ENCODE measurements at places on chromosomes 1 and 21.

DNA sequence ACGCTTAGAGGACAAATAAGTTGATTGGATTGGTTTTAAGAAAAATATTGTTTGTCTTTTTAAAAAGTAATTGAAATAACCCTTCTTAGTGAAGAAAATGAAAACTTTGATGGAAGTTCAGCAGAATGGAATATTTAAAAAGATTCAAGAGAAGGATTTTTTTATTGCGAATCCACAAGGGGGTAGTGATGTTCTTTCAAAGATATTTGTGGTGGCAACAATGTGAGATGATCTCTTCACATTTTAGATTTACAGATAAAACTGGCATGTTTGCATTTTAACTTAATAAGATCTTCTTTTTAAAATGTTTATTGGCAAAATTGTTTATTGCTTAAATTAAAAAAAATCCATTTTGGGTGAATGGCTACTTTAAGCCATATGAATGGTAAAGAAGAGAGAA, 8.9 kb downstream of the CAMTA1 start:
- no peak for DNase-seq

DNA sequence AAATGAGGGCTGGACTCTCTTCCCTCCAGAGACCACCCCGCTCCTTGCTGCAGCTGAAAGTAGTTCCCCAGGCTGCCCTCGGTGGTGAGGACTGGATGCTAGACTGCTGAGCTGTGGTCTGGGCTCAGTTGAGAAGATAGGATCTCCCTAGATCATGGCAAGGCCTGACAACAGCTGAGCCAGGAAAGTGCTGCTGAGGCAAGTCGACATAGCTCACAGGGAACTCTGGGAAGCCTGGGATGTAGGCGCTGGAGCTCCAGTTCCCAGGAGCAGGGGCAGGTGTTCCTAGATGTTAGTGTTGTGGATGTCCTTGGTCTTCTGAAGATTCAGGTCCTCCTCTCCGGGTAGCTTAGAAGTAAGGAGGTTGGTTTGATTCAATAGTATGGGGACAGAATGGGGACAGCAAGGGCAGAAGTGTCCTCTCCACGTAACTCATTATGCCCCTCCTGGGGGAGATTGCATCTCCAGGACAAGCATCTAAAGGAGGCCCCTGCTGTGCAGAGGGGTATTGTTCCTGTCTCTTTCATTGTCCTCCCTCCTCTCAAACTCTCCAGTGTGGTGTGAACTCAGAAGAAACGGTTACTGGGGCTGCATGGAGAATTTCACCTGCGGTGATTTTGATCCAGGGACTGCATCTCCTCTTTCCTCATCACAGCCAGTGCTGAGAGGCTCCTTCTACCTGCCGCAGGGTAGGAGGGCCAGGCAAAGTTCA, 3.7 kb downstream of the CYB561D1 start:
- DNase-seq: no peak

GRCh38 chr1:116958977-116959376, 42.6 kb upstream of the CD101 start:
- no peak for DNase-seq

GRCh38 chr21:44881198-44881872, 7.8 kb upstream of the PTTG1IP start:
- no peak for DNase-seq

DNA sequence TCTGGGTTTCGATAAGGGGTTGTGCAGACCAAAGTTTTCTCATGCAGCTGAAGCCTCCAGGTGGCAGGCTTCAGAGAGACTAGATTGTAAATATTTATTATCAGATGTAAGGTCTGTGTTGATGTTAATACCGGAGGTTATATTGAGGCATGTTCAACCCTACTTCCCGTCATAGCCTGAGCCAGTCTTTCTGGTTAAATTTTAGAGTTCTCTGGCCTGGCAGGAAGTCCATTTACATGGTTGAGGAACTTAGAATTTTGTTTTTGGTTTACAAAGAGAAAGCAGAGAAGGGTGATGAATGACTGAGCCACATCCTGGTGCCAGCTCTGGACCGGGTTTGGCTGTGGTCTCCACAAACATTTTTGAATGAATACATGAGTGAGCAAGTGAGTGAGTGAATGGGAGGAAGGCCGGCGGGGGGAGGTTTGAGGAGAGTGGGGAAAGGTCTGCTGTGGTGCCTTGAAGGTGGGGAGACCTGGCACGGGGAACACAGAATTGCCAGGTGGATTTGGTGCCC, 218.5 kb downstream of the DISC1 start:
- DNase-seq: no peak

DNA sequence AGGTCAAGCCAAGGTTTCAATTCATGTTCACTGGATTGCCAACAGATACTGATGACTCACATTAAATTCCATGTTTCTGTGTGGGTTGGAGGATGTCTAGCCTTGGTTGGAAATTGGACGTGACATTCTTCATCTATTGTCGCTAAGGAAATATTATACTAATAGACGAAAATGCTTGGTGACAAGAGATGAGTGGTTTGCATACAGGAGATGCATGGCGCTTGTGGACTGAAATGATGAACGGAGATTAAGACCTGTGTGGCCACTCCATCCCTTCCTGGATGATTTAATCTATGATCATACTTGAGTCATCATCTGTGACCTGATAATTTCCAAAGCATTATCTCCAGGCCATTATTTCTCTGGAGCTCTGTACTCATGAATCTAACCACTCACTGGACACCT, 97.0 kb upstream of the CD34 start:
- no peak for DNase-seq

DNA sequence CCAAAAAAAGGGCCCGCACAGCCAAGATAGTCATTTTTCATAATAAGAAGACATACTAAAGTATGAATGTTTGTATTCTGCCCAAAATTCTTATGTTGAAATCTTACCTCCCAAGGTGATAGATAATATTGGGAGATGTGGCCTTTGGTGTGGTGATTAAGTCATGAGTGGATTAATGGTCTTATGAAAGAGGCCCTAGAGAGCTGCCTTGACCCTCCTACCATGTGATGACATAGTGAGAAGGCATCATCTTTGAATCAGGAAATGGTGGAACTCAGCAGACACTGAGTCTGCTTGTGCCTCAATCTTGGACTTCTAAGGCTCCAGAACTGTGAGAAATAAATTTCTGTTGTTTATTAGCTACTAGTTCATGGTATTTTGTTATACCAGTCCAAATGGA, 11.8 kb upstream of the RNPC3 start:
- DNase-seq: no peak

- DNase-seq: peak; percentile 32
Observed at GRCh38 chr21:44455524-44456213, 359 bp downstream of the LRRC3 start.

- no peak for DNase-seq
Observed at GRCh38 chr21:35853321-35854239, 206.7 kb downstream of the SETD4 start.

GRCh38 chr1:158272681-158273080, 17.0 kb upstream of the CD1C start:
- no peak for DNase-seq

GRCh38 chr1:150791585-150791984, 16.5 kb downstream of the CTSK start:
- DNase-seq: no peak

DNA sequence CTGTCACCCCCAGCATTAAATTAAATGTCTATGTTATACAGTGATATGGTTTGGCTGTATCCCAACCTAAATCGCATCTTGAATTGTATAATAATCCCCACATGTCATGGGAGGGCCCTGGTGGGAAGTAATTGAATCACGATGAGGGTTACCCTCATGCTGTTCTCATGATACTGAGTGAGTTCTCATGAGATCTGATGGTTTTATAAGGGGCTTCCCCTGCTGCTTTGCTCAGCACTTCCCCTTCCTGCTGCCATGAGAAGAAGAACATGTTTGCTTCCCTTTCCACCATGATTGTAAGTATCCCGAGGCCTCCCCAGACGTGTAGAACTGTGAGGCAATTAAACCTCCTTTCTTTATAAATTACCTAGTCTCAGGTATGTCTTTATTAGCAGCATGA, 445.7 kb downstream of the MRPL39 start:
- no peak for DNase-seq

GRCh38 chr1:205246351-205247119, 18.8 kb downstream of the TMCC2 start:
- no peak for DNase-seq

Data from stimulated activated CD4-positive, alpha-beta T cell treated with anti-CD3 and anti-CD28 coated beads, TNF-alpha, amount 100 ng/mL, for 24 hours (primary cell).